ENCODE measurements at places on chromosomes 3 and 15.

- DNase-seq = peak; percentile 29
Observed at GRCh38 chr15:62390791-62391640, 225.9 kb upstream of the C2CD4B start.

DNA sequence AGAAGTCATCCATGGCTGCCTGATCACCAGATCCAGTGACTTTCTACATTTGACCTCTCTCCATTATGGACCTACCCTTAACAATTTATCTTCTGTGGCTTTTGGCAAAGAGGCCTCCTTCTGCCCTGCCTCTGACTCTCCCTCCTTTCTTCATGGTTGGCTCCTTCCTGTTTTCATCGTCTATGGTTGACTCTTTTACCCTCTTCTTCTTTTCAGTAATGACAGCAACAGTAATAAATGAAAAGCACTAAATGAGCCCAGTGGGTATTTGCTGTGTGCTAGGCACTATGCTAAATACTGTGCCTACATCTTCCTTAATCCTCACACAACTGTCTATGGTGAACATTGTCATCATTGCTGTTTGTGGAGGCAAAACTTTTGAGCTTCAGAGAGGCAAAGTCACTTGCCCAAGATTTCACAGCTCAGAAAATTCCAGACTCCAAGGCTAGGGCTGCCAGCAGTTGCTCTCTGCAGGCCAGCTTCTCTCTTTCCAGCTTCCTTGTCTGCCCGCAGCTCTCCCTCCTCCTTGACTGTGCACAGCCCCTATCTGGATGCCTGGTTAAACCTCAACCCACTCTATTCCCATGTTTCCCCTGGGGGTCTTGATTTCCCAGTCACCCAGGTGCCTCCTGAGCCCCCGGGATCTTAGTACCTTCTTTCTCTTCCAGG lies 24.6 kb downstream of the ITPR1 start:
- no peak for DNase-seq

GRCh38 chr3:124579641-124580040 lies 150.6 kb upstream of the UMPS start:
- DNase-seq = no peak

DNA sequence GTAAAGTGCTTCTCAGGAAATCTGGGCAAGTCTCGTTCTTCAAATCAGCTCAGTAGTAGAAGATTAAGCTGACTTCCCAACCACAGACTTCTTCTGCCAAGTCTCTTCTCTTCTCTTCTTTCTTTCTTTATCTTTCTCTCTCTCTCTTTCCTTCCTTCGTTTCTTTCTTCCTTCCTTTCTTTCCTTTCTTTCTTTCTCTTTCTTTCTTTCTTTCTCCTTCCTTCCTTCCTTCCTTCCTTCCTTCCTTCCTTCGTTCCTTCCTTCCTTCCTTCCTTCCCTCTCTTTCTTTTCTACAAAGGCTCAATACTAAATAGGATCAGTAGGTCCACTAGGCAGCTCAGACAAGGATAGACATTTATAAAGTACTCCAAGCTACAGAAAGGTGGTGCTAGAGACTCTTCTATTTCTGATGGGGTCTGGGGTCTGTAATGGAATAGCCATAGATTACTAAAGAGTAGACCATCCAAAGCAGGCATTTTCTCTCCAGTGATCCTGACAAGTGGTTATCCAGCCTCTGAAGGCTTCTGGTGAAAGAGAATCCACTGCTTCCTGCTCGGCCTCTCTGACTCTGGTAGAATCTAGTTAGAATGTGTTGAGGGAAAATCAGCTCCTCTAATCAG lies 100.8 kb downstream of the TPRG1 start:
- DNase-seq = no peak

DNA sequence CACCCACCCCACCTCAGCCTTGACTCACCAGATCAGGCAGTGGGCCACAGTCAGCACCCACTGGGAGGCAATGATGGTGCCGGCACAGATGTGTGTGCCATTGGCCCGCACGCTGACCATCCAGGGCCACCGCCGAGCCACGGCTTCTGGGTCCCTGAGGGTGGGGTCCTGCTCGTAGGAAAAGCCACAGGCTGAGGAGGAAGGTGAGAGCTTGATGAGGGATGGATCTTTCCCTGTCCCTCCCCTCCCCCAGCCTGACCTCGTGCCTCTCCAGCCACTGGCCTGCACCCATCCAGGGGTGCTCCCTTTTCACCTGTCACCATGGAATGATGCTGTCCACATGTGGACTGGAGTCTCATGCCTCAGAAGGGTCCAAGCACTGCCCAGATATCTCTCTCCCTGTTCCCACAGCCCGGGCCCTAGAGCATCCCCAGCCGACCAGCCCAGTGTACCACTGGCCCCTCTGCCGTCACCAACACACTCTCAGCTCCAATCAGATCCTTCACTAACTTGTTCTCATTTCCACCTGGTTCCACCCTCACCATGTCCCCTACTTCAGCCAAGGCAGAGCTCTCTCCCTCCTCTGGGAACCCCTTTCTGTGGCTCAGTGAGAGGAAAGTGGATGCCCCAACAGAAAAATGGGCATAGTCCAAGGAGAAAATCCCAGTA lies 2.0 kb downstream of the PRSS50 start:
- no peak for DNase-seq

GRCh38 chr3:153768561-153769469 lies 352.4 kb upstream of the ARHGEF26 start:
- DNase-seq = peak; percentile 42

DNA sequence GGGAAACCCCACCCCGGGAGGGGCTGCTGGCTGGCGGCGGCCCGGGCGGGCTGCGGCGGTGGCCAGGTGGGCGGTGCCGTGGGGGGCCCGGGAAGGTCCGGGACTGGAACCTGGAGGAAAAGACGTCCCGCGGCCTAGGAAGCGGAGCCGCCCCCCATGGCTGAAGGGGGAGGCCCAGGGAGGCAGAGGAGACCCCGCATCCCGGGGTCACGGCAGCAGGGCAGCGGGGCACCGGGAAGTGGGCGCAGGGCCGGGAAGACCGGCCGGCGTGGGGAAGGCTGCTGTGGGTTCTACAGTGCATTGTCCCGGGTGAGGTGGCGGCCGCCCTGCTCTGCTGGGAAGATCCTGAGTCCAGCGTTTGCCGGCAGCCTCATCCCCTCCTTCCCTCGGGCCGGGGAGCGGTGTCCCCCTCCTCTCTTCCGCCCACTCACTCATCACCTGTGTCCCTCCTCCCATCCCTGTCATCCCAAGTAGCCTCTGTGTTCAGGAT lies 525 bp upstream of the FSTL1 start:
- DNase-seq = no peak

- no peak for DNase-seq
Observed at GRCh38 chr3:1172644-1173043, 79.8 kb downstream of the CNTN6 start.

DNA sequence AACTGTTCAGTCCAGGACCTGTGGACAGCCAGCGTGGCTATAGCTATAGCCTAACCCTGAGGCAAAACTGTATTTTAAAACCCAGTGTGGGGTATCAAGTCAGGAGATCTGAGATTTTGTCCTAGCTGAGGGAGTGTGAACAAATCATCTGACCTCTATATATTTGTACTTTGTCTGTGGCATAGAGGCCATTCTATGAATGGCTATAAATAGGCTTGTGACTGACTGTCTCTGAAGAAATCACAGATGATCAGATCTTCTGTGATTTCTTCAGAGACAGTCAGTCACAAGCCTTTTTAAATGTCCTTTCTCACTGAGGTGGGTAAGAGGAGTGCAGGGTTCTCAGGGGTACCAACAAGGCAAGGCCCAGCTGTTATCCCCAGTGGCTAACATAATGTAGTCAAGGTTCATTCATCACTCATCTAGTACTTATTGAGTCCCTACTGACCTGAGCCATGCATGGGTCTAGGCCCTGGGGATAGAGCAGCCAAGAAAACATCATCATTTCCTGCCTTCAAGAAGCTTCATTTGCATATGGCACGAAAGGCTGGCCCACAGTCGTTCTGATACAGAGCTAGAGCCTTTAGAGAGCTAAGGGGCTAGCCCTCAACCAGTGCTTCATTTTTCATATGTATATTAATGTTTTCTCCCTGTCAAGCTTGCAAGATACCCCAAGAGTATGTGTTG lies 53.3 kb downstream of the TIPARP start:
- no peak for DNase-seq

GRCh38 chr15:27681038-27681437 lies 418.1 kb downstream of the OCA2 start:
- DNase-seq = no peak

DNA sequence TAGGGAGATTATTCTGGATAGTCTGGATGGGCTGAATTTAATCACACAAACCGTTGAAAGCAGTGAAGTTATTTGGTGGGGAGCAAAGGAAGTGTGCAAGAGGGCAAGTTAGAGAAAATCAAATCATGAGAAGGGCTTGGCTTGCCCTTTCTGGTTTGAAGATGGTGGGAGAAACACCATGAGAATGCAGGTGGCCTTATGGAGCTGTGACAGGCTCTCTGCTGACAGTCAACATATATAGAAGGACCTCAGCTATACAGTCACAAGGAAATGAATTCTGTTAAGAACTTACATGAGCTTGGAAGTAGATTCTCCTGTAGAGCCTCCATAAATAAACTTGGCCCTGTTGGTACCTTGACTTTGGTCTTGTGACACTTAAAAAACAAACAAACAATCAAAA lies 72.3 kb downstream of the GMNC start:
- no peak for DNase-seq

DNA sequence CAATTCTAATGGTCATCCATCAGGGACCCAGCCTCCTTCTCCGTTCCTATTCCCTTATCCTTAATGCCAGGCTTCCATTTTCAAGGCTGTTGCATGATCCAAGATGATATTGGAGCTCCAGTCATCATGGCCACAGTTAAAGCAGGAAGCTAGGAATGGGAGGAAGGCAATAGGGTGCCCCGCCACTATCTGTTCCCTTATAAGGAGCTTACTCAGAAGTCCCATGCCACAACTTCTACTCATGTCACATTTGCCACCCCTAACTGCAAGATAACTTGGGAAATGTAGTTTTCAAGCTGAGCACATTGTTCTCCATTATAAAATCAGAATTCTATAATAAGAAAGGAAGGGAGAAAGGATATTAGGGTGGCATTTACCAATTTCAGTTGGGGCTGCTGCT lies 38.6 kb upstream of the SPSB4 start:
- DNase-seq = no peak

- no peak for DNase-seq
Observed at GRCh38 chr3:115357456-115357855, 210.4 kb upstream of the ZBTB20 start.

GRCh38 chr3:46829699-46830208 lies 33.5 kb downstream of the MYL3 start:
- no peak for DNase-seq

- DNase-seq = peak; percentile 69
Observed at GRCh38 chr15:87874896-87875711, 381.4 kb downstream of the NTRK3 start.

DNA sequence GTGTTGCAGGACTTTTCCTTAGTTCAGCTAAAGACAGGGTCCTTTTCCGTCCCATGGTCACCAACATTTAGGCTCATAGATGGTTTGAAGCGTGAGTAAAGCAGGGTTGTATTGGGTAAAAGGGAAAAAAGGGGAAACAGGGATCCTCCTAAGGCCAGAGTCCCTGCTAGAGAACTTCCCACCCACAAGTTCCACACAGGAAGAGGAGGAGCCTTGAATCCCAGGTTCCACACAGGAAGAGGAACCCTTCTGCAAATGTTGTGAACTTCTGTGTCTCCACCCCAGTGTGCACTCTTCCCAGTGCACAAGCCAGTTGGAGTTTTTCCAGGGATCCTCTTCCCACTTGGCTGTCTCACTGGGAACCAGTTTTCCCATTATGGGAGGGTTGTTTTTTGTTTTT lies 27.6 kb upstream of the ATP8B4 start:
- peak; percentile 3 for DNase-seq

DNA sequence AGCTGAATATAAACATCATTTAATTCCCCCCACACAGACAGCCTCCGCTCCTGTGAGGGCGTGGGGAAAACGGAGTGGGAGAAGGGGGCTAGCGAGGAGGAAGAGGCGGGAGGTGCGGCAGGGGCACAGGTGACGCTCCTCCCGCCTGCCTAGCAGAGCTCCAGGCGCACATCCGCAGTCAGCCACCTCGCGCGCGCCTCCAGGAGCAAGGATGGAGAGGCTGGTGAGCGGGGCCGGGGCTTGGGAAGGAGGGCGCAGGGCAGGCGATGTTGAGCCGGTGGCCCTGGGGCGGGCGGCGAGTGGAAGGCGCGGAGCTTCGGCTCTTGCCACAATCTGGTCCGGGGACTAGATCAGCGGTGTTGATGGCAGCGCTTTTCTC lies at the start of gene CD200:
Gene CD200, plus strand, starts transcription at position 155 of the 379 bp plus-strand sequence. Its CDS starts 57 bp downstream, at position 212.
- peak; percentile 39 for DNase-seq

DNA sequence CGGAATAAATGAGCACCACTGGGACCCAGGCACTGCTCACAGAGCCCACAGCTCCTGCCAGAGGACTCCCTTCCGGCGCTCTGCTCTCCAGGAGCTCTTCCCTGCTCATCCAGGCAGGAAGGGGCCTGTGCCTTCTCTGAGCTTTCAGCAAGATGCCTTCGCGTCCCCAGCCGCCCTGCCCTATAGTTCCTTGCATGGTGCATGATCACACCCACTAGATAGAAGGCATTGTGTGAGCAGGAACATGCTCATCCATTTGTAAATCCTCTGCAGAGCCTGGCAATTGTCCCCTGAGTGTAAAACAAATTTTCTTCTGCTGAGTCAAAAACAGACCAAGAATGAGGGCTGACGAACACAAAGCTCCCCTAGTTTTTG lies 181.6 kb downstream of the MEGF11 start:
- peak; percentile 13 for DNase-seq

GRCh38 chr3:135991621-135992020 lies 26.1 kb downstream of the PPP2R3A start:
- DNase-seq = no peak

DNA sequence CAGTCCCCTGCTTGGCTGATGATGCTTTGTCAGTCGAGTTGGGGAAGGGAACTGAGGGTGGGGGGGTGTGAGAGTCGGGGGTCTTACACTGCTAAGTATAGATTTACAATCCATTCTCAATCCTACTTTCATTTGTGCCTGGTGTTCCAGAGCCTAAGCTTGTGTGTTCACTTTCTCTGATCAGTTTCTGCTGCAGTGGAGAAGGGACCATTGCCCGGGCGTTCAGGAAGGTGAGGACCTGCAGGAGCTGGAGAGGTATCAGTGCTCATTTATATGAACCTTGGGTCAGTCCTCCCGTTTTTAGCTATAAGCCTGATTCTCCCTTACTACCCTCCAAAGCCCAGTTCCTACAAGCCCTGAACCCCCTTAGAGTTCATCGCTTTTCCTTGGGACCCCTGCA lies 41.0 kb upstream of the TRAK1 start:
- no peak for DNase-seq

DNA sequence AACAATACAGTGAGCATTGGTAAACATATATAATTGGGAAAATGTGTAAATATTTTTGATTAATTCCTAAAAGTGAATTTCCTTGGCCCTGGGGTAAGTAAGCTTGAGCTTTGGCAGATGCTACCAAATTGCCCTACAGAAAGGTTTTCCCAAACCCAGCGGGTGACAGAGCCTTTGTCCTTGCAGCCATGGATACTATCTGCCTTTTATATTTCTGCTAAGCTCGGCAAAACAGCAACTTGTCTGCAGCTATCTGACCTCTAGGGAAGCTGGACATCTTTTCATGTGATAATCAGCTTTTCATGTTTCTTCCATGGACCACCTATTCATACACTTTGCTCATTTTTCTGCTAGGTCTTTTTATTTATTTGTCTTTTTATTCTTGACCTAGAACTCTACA lies 64.7 kb upstream of the SEC22A start:
- DNase-seq = no peak

- no peak for DNase-seq
Observed at GRCh38 chr3:13529196-13530112, 19.5 kb upstream of the FBLN2 start.
